Cortex of kidney (tissue), 1 donor: ENCODE measurements at places on chromosomes 11 and 22.

DNA sequence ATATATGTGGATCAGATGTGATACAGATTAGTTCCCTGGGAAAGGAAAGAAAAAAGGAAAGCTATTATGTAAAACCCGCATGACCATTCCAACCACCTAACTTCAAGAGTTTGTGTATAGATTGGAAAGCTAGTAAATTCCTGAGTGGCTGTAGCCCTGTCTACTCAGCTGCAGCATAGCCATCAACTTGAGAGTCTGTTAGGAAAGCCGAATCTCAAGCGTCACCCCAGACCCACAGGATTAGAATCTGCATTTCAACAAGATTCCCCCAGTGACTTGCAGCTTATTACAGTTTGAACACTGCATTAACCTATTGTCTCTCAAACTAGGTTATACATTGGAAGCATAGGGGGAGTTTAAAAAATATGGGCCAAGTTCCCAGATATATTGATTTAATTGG lies 921.7 kb downstream of the LRRC4C start:
- no peak for DNase-seq

GRCh38 chr11:17414992-17415391 lies 26.5 kb upstream of the KCNJ11 start:
- DNase-seq = no peak

- no peak for DNase-seq
These were observed 22.0 kb upstream of the MYRF start for GRCh38 chr11:61730240-61730994.

GRCh38 chr11:116710762-116711161 lies 62.0 kb downstream of the BUD13 start:
- no peak for DNase-seq

GRCh38 chr11:130397780-130398179 lies 30.6 kb downstream of the ADAMTS8 start:
- DNase-seq = no peak

GRCh38 chr11:72587696-72588095 lies 86.5 kb downstream of the PDE2A start:
- no peak for DNase-seq

DNA sequence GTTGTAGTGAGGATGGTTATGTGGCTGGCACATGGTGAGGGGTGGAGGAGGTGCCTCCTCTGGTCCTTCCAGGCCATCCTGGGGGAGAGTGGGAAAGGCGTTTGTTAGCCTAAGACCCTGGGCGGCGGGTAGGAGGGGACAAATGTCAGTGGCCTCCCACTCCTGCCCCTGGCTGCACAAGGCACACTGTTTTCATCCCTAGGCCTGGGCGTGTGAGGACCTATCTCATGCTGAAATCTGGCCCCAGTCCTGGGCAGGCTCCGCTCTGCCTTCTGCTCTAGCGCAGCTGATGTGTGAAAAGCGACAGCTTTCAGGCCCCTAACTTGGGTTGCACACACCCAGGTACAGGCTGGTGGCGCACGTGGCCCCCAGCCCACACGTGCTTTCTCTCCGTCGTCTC lies 32.1 kb downstream of the DAGLA start:
- no peak for DNase-seq

GRCh38 chr11:69387409-69387885 lies 93.5 kb downstream of the MYEOV start:
- no peak for DNase-seq

- DNase-seq = no peak
These were observed 99.6 kb downstream of the PGR start for GRCh38 chr11:101030015-101030414.

DNA sequence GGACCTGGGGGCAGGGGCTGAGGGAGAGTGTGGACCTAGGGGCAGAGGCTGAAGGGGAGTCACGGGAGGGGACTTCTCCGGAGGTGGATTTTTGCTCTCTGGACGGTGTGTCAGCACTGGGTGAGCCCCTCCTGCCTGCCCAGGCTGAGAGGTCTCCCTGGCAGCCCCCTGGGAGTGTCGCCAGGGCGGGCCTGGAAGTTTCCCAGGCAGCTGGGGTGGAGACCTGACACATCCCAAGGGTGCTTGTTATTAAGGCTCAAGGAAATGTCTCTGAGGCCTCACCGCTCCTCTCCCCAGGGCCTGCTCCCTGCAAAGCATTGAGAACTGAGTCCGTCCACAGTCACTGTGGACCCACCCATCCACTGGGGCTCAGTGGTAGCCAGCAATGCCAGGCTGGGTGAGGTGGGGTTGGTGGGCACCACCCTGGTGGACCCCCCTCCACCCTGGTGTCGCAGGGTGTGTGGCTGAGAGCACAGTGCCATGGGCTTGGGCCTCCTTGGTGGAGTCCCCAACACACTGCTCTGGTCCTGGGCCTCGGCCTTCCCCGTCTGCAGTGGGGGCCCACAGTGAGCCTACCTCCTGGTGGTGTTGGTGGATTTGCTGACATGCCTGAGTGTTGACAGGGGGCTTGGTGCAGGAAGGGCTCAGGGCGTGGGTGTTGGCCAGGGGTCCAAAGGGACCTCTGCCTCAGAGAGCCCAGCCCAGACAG lies 2.5 kb downstream of the CD81 start:
- no peak for DNase-seq

GRCh38 chr22:33625959-33626358 lies 294.3 kb downstream of the LARGE1 start:
- DNase-seq = no peak

GRCh38 chr11:92424281-92424680 lies 199.7 kb downstream of the FAT3 start:
- no peak for DNase-seq

- no peak for DNase-seq
These were observed 1.3 kb downstream of the MACROD1 start for GRCh38 chr11:64164392-64165312.

DNA sequence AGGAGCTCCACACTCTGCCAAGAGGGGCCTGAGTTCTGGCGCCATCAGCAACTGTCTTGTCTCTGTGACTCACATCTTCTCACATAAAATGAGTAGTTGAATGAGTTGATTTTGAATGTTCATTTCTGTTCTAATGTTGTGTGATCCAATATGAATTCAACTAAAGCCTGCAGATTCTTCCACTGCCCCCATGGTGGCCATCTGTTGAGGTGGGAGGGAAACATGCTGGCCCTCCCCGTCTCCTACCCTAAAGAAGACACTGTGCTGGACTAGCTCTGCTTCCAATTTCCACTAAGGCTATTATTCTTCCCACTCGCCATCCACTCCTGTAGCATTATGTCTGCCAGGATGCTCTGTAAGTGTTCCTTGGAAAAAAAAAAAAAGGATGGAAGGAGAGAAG lies 555.6 kb upstream of the LARGE1 start:
- DNase-seq = no peak

GRCh38 chr11:69127081-69127850 lies 28.5 kb upstream of the SMIM38 start:
- no peak for DNase-seq

GRCh38 chr11:128689591-128689947 lies 4.3 kb upstream of the FLI1 start:
- no peak for DNase-seq

DNA sequence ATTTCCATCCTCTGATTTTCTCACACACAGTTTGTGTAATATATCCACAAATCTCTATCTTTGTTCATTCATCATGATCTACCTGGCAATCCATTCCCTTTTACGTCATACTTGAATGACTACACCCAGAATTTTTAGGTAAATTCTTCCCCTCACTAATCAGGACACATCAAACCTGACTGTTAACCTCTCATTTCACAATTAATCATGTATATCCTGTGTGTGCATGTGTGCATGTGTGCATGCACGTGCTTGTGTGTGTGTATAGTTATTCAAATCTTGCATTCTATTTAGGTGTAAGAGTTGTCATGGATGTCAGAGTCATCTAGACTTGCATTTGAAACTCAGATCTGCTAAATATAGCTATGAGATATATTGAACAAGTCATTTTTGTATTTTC lies 130.4 kb downstream of the KIF18A start:
- no peak for DNase-seq

- DNase-seq = peak; percentile 40
These were observed 14.6 kb upstream of the TEF start for GRCh38 chr22:41367039-41367679.

GRCh38 chr11:1531449-1532013 lies 40.5 kb downstream of the DUSP8 start:
- DNase-seq = no peak

GRCh38 chr11:126133901-126134300 lies 71.2 kb upstream of the CDON start:
- DNase-seq = no peak

DNA sequence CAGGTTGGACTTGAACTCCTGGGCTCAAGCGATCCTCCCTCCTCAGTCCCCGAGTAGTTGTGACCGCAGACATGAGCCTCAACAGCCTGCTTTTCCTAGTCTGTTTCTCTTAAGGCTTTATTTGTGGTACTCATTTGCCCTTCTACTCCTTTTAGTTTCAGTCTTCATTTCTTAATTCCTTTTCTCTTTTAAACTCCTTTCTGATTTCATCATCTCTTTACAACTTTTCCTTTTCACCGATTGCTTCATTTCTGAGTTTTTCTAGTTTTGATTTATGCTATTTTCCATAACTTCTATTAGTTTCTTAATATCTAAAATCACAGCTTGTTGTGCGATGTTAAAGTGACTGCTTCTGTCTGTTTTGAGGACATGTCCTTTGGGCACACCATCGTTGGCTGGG lies 17.3 kb upstream of the MRGPRF start:
- DNase-seq = no peak

GRCh38 chr22:26339755-26340154 lies 89.3 kb upstream of the ASPHD2 start:
- no peak for DNase-seq

DNA sequence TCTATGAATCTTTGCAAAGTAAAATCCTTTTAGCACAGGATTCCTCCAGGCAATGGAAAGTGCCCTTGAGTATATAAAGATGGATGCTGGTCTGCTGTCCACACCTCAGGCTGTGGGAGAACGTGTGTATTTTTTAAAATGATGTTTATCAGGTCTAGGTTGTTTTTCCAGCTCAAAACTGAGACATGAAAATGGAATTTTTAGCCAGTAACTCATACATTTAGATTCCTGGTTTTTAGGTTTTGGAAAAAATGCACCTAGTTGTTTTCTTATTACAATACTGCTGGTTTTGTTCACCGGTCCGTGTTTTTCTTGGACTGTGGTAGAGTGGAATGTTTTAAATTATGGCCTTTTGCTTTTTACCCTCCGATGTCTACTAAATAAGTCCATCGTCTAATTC lies 554.7 kb downstream of the SOX6 start:
- DNase-seq = no peak

DNA sequence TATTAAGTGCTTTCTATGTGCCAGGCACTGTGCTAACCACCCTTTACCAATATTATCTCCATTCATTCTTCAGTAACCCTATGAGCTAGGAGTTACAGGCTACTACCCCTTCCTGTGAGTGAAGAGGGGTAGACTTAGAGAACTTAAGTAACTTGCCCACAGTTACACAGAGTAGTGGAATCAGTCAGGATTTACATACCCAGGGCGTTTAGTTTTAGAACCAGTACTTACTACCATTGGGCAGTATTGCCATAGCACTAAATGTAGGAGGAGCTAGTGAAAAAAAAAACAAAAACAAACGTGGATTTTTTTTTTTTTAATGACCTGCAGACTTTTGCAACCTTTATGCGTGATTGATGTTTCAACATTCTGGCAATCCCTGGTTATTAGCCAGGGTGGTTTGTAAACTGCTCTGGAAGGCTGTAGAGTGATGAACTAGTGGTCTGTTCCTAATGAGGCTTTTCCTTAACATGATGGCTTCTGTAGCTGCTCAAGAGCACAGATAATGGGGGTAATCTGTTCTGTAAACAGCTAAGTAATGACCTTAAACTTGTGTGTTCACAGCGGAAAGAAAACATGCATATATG lies 11.4 kb downstream of the TBCEL start:
- no peak for DNase-seq

GRCh38 chr22:23862103-23862502 lies 4.4 kb downstream of the SLC2A11 start:
- no peak for DNase-seq

DNA sequence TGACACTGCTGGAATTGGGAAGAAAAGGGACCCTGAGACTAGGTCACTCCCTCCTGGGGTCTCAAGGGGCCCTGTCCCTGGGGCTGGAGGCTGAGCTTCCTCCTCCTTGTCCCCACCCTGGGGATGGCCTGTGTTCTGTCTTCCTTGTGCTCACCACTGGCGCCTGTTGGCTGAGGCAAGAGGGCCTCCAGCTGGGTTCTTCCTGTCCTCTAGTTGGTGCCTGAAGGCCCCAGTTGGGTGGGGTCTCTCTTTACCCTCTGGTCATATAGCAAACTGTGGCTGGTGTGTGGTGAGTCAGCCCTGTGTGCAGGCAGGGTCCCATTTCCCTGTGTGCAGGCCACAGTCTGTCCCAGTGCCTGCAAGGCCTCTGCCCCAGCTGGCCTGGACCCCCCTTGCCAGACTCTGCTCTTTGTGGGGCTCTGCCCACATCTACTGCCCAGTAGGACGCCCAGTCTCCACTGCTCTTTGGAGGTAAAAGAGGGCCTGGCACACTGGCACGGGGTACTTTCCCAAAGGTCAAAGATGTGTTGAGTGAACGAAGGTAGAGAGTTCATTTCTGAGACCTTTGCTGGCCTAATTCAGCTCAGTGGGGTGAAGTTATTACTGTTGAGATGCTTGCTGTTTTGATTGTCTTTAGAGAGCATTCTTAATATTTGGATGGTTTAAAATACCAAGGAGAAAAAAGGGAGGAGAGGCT lies 55.1 kb upstream of the CLDN5 start:
- DNase-seq = no peak
